Activated CD4-positive, alpha-beta T cell treated with anti-CD3 and anti-CD28 coated beads for 48 hours (primary cell): ENCODE measurements at places on chromosomes 3 and 15.

- DNase-seq, result no peak
Measured at GRCh38 chr15:57922776-57923175, 142.7 kb downstream of the ALDH1A2 start.

GRCh38 chr3:9812870-9813483 lies 2.9 kb downstream of the TTLL3 start:
- no peak for DNase-seq

- DNase-seq, result no peak
Measured at GRCh38 chr3:143134471-143134870, 14.9 kb downstream of the CHST2 start.

DNA sequence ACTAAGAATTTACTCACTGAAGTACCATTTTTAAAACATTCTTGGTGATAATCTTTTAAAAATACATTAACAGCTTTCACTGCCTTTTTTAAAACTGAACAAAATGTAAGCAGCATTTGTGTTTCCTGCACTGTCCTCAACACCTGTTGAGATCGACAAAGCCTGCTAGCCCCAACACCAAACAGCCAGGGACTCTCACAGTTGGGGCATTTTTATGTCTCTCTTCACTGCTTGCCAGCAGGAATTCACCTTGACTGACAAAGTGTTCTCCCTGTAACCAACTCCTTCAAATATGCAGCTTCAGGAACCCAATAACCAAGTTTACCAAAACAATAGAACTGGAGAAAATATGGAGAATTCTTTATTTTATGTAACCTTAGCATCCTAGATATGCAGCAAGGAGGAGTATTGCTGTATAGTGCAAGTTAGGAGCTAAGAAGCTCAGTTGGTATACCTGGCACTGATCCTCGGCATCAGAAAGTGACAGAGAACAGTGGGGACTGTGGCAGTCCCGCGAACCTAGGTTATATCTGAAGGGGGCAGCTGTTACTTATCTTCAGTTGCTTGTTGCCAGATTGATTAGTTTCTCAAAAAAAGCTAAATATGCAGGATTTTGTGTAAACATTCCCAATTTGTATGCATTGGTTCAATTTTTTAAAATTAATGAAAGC lies 223.6 kb downstream of the CDIN1 start:
- DNase-seq, result no peak

GRCh38 chr3:105499961-105500360 lies 133.3 kb downstream of the ALCAM start:
- DNase-seq, result no peak

- DNase-seq, result no peak
Measured at GRCh38 chr15:95470997-95471689, 859.4 kb upstream of the NR2F2 start.

DNA sequence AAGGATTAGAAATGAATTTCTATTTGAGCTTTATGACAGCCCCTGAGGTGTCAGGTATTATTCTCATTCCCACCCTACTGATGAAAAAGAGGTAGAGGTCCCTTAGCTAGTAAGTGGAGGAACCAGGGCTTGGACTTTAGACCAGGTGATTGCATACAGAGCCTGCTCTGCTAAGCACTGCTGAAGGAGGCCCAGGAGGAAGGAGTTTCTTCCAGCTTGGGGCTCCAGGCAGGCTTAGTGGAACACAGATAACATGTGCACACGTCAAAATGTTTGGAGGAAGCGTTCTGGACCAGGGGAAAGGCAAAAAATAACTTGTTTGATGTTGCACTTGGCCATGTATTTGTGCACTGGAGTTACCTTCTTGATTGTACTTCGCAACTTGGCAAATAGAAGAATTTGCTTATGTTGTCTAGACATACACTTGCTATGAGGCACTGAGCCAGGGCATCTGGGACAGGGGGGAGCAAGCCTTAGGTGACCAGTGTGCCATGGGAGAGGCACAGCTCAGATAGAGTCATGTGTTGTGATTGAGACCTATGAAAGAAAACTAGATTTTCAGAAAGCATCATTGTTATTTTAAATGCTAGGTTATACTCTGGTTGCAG lies 22.4 kb downstream of the IFT122 start:
- DNase-seq, result no peak

- DNase-seq, result no peak
Measured at GRCh38 chr3:29494305-29495036, 213.6 kb downstream of the RBMS3 start.

- DNase-seq, result no peak
Measured at GRCh38 chr3:159629329-159630084, 359.1 kb upstream of the IL12A start.

GRCh38 chr3:5011555-5012256 lies 32.5 kb downstream of the BHLHE40 start:
- DNase-seq, result no peak

- no peak for DNase-seq
Measured at GRCh38 chr3:88936831-88937230, 170.6 kb upstream of the EPHA3 start.

- no peak for DNase-seq
Measured at GRCh38 chr3:13874891-13875290, 5.0 kb downstream of the WNT7A start.

DNA sequence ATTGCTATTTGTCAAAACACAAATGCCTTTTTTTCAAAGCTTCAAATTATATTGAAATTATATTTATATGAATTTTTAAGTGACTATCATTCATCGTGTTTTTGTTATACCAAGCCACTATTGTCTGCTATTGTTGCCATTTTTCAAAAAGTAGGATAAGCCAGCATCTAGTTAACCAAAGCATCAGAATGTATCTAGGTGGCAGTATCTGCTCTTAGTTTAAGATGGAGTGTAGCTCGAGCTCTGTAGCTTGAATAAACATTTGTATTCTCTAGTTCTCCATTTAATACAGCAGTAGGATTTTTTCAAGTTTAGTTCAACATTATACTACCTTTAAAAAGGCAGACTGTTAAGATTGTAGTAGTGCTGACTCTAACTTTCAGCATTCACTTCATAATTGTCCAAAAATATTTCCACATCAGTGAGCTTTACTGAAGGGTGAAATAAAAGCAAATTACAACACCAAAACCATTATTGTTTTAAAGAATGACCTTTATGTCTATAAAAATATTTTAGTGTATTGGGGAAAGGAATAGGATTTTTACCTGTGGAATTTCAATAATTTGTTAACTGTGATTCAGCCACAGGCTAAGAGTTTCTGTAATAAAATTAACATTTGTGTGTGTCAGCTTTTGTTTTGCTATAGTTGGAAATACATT lies 19.6 kb upstream of the C15orf61 start:
- DNase-seq, result no peak

GRCh38 chr3:119219069-119219468 lies 21.6 kb downstream of the B4GALT4 start:
- DNase-seq, result peak; percentile 42

DNA sequence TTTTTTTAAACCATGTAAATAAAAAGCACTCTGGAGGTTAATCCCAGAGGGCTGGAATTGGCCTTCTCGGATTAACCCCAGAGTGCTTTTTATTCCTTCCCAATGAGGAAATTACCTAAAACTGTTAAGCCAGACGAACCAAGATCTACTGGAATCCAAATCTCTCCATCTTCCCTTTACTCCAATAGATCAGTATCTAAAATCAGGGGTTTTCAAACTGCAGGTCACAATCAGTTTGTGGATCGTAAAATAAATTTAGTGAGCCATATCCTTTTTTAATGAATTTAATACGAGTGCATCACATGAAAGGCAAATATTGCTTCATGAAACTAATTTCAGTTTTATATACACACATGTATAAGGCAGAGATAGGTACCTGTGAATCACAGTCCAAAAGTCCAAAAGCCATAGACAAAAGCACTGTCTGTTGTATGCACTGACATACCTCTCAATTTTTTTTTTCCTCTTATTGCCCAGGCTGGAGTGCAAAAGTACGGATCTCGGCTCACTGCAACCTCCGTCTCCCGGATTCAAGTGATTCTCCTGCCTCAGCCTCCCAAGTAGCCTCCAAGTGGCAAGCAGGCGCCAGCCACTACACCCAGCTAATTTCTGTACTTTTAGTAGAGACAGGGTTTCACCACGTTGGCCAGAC lies 61.3 kb downstream of the TBL1XR1 start:
- no peak for DNase-seq

GRCh38 chr3:12797124-12797891 lies 828 bp downstream of the CAND2 start:
- DNase-seq, result no peak

GRCh38 chr3:185958626-185959025 lies 20.8 kb upstream of the TRA2B start:
- no peak for DNase-seq

DNA sequence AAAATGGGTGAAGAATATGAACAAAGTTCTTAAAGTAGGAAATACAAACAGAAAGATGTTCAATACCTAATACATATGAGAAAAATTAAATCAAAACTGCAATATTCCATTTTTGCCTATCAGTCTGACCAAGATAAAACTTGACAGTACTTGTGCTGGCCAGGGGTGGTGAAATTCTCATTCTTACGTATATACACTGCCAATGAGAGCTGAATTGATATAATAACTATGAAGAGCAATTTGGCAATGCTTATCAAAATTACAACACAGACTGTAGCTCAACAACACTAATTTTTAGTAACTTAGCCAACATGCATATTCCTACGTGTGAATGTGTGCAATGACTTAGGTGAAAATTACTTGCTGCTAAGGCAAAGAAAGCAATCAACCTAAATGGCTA lies 90.2 kb downstream of the SETD2 start:
- DNase-seq, result no peak

- DNase-seq, result peak; percentile 51
Measured at GRCh38 chr15:91308855-91309254, 208.8 kb downstream of the SV2B start.
